Activated T-helper 9 cell treated with anti-CD3 and anti-CD28 coated beads, Interleukin-2, amount 50 U/mL, for 16 hours (primary cell): ENCODE measurements at places on chromosomes 7 and 10.

DNA sequence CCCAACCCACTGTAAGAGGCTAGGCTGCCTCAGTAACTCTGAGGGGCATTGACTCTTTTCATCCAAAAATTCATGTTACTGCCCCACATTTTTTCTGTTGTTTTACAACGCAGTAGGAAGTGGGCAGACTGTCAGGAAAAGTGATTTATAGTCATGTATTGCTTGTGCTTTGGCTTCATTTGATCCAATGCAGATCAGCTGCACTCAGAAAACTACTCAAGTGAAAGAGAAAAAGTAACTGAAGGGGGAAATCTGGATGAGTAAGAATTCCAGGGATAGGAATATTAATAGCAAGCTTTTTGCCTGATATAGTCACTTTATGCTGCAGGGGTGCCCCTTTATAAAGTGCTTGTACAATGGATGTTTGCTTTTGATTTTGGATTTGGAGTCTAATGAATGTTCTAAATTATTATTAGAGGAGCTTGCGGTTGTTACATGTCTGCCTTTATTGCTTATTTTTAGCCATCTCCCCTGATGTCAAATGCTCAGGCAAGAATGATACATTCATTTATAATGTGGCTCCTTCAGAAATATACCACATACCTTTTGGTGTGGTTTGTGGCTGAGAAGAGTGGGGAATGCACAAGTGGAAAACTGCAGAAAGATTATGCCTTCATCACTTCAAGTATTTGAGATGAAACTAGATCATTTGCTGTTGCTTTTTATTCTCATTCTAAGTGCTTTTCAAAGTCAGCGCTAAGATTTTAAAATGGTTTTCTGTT lies 86.1 kb downstream of the EGFR start:
- DNase-seq = no peak

- no peak for DNase-seq
Measured at GRCh38 chr10:70903262-70903921, 15.0 kb upstream of the PCBD1 start.

DNA sequence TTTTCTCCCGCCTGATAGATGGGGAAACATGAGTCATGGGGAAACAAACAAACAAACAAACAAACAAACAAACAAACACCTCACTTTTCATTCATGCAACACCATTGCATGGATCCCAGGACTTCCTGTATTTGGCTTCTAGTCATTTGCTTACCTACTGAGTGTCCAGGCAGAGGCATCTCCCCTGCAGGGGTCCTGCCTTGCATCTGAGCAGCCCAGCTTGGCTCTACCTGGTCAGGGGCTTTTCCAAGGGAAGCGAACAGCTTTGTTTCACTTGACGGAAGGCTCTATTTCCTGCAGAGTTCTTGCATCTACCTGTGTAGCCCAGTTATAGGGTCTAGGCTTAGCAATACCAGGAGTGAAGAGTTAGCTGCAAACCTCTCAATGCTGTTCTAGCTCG lies 374.2 kb downstream of the GATA3 start:
- no peak for DNase-seq

DNA sequence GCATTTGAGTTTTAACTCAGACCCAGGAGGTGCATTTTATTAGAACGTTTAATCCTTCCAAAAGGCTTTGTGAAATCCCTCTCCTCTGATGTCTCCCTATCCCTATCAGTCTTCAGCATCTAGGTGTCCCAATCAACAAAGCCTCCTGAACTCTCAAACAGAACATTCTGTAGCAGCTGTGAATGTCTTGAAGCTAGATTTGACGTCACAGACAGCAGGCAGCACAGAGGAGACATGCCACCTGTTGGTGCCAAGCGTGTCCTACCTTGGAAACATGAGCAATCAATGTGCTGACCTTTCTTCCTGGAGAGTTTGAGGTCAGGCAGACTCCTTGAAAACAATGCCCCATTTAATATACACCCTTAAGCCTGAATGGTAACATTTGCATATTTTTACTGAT lies 125.5 kb downstream of the RNLS start:
- no peak for DNase-seq

GRCh38 chr10:17368708-17369272 lies 85.6 kb downstream of the ST8SIA6 start:
- DNase-seq = no peak

- no peak for DNase-seq
Measured at GRCh38 chr7:79093421-79093820, 360.0 kb downstream of the MAGI2 start.

DNA sequence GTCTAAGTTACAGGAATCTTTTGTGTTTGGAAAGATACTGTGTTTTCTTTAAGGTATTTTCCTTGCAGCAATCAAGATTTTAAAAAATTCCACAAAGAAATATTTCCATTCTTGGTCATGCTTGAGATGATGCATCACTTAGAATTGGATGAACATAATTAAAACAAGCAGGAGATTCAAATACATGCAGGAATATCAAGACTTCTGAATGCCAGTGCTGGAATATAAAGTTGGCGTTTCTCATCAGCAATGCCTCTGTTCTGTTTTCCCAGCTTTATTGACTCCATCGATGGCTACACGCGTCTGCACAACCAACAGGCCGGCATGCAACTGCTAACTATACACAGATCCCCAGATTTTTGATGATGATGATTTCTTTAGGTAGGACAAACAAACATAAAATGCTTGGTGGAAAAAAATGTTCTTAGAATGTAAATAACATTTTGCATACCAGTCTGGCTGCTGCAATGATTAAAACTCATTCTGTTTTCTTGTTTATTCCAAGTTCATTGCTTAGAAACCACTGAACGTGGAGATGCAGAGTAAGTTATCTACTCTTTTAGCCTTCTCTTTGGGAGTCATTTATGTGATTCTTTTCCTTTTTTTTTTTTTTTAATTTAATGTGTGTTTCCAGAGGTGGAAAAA lies 91.3 kb upstream of the FAM171A1 start:
- no peak for DNase-seq

DNA sequence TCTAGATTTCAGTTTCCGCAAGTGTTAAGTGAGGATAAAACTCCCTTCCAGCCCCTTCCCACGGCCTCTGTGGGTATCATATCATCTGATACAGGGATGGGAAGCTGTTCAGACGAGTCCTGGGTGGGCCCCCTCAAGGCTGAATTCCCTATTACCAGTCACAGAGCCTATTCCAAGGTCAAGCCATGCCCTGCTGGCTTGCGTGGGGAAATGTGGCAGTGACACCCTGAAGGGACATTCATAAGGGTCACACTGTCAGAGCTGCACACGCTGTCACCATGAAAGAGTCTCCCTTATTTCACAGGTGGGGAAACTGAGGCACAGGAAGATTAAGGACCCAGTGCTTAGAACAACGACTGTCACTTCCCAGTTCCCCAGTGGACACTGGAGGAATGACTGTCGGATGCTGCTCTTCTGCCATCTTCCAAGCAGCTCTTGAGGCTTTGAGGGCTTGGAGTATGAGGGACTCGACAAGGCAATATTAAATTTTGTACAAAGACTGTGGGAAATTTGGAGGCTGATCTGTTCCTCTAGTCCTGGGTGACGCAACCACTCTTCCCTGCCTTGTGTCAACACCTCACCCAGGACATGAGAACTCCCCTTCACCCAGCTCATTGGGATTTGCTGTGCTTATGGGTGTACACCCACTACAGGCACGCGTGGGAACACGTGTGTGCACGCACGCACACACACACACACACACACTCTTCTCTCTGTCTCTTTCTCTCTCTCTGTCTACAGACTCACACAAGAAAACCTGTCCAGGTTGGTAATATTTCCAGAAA lies 386.0 kb downstream of the RPS24 start:
- DNase-seq = no peak

DNA sequence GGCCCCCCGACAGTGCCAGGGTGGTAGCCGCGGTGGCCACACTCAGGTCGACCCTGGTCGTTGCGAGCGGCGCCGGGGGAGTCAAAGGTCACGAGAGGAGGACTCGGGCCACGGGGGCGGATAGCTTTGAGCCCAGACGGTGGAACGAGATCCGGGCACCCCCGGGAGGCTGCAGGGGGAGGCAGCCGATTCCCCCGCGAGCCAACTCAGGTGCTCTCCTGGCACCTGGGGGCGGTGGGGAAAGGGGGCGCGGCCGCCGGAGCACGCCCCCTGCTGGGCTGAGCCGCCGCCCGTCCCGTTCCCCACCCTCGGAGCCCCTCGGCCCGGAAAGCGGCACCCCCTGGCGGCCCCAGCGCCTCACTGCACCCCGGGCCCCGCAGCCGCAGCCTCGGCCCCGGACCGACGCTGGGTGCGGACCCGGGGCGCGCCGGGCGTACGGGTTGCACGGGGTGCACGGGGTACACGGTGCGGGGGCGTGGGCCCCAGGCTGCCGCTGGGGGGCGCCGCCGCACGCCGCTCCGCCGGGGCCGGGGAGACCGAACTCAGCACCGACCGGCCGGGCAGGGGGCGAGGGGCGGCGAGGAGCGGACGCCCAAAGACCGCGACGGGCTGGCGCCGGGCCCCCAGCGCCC lies 521 bp upstream of the NYAP1 start:
- peak; percentile 76 for DNase-seq

DNA sequence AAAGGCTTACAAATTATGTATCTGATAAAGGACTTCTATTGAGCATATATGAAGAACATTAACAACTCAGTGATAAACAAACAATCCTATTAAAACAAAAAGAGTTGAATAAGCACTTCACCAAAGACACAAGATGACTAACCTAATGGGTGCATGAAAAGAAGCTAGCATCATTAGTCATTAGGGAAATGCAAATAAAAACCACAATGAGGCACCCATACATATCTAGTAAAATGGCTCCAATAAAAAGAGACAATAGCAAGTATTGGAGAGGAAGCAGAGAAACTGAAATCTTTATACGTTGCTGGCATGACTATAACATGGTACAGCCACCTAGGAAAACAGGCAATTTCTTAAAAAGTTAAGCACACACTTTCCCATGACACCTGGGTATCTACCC lies 77.6 kb upstream of the ZMIZ1 start:
- DNase-seq = no peak

GRCh38 chr10:26937371-26937770 lies 76.6 kb upstream of the ABI1 start:
- DNase-seq = no peak

GRCh38 chr7:105974471-105974870 lies 11.4 kb downstream of the CDHR3 start:
- DNase-seq = no peak

DNA sequence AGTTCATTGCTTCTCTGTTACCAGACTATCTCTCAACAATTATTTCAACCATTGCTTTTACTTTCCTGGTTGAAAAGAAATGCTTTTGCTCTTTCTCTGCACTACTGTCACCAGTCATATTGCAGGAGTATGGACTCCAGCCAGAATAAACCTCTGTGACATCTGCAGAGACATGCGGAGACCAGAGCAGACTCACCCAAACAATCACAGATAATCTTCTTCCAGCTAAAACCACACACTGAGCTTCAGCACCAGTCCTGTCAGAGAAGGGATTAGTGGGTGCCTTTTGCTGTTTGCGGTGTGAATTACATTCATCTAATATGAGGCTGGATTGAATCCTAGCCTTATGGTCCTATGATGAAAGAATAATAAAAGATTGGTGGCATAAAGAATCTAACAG lies 258.6 kb downstream of the CNTNAP2 start:
- no peak for DNase-seq

- no peak for DNase-seq
Measured at GRCh38 chr10:89175816-89176215, 31.3 kb downstream of the CH25H start.

DNA sequence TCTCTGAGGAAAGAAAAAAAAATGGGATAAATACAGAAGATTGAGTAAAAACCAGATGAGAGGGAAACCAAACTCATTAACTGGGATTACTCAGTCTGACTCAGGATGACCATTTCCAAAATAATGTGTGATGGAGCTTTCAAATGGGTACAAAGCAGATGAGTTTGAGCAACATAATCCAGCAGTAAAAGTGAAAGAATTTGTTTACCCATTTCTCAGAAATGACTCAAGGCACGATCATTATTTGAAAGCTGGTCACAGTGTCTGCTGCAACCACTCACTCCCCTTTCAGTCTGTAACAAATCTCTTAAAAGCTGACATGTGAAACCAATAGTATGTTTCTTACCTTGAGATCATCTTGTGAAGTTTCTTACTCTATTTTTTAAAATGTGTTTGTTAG lies 104.7 kb upstream of the KLF14 start:
- no peak for DNase-seq

DNA sequence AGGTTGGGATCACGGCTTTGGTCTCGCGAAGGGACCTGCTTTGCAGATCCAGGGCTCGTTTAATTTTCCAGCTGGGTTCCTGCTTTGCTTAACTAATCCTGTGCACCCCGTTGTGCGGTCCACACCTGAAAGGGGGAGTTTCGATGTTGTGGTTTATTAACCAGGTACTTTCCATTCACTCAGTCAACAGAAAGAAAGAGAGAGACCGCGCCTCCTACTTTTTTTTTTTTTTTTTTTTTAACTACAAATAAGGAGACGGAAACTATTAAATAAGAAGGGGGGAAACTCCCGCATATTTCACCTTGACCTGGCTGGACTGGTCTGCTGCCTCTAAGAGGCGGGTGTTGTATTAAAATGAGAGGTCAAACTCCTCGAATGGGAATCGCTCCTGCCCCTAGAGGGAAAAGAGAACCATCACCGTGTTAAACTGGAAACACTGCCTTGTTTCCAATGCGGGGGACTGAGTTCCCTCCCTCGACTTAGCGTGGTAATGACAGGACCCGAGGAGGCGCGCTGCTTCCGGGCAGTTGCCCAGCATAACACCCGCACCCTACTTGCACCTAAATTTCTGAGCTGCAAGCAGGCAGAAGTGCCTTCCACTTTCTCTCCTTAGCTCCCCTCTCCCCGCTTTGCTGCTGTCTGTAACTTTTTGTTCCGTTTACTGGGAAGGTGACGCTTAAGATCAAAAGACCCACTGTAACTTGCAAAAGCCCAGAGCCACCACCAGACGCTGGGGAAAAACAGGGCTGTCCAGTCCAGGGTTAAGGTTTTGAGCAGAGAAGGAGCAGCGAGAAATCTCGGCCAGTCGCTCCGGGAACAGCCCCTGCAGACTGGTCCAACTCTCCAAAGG lies 1.1 kb upstream of the ITGB8 start:
- no peak for DNase-seq

- no peak for DNase-seq
Measured at GRCh38 chr7:19410691-19411090, 265.5 kb upstream of the FERD3L start.

- DNase-seq = no peak
Measured at GRCh38 chr7:42319631-42320030, 82.6 kb upstream of the GLI3 start.

DNA sequence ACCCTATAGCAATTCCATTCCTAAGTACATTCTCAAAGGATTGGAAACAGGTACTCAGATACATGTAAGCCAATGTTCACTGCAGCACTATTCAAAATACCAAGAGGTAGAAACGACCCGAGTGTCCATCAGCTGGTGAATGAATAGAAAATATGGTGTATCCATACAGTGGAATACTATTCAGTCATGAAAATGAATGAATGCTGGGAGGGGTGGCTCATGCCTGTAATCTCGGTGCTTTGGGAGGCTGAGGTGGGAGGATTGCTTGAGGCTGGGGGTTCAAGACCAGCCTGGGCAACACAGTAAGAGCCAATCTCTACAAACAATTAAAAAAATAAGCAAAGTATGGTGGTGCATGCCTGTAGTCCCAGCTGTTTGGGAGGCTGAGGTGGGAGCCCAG lies 62.8 kb downstream of the CLEC2L start:
- no peak for DNase-seq

- DNase-seq = no peak
Measured at GRCh38 chr10:130512936-130513335, 376.7 kb downstream of the GLRX3 start.

GRCh38 chr7:37957221-37957970 lies 37.0 kb downstream of the EPDR1 start:
- no peak for DNase-seq
